ENCODE measurements at places on chromosomes 16 and 17.

GRCh38 chr17:53032861-53033271, 789.9 kb upstream of the KIF2B start:
- DNase-seq, result no peak

DNA sequence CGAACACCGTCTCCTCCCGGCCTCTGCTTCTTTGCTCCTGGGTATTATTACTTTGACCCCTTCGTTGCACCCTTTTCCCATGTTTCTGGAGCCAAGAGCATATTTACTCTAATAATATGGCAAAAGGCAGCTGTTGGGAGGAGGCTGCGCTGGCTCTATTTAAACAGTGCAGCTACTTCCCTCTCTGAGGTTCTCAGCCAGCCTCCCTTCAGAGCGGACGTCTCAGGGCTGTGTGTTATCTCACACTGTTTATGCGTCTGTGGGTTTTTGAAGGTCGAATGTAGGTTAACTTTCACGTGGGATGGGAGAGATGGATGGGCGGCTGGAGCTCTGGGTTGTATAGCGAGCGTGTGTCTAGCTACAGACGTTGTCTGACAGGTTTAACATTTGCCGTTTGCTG, 45.3 kb downstream of the COX4I1 start:
- peak; percentile 50 for DNase-seq

DNA sequence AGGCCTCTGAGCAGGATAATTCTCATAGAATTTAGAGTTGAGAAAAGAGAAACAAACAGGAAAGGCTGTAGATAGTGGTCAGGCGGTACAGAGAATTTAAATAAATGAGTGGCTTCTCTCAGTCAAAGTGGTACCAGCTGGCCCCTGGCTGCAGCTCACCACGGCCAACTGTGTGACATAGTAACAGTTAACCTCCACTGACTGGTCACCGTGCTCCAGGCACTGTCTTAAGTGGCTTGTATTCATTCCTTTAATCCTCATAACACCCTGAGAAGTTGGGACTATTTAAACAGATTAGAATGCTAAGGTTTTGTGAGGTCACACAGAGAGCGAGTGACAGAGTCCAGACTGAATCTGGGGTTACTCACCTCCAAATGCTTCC, 108.9 kb downstream of the GNAO1 start:
- DNase-seq, result no peak

- no peak for DNase-seq
These were observed 20.2 kb downstream of the TOM1L1 start for GRCh38 chr17:54920819-54921218.

GRCh38 chr16:4179020-4179419, 62.8 kb upstream of the ADCY9 start:
- DNase-seq, result peak; percentile 87

- peak; percentile 45 for DNase-seq
These were observed 25.6 kb upstream of the USP7 start for GRCh38 chr16:8989099-8989878.

GRCh38 chr16:85431431-85432124, 181.5 kb upstream of the GSE1 start:
- DNase-seq, result no peak

GRCh38 chr17:76394166-76394565, 9.8 kb downstream of the SPHK1 start:
- no peak for DNase-seq

- DNase-seq, result no peak
These were observed 101.0 kb upstream of the CNTNAP4 start for GRCh38 chr16:76176153-76176552.

DNA sequence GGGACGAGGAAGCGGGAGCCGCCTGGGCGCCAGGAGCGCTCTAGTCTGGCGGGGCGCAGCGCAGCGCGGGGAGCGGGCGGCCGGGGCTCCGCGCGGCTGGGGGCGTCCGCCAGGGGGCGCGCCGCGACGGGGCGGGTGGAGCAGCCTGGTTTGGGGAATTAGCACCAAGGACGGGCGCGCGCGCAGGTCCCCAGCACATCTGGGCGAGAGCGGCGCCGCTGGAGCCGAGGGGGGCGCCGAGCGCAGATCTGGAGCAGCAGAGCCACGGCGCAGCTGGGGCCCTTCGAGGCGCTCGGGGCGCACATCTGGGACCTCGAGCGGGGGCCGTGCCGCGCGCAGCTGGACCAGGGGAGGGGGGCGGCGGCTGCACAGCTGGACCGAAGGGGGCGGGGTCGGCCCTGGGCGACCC, at the start of gene NXPH3:
Gene NXPH3, plus strand, starts transcription at position 193 of the 409 bp plus-strand sequence. CDS start 349 bp downstream, outside the sequence.
- peak; percentile 68 for DNase-seq

- peak; percentile 50 for DNase-seq
These were observed 3.1 kb downstream of the CLCN7 start for GRCh38 chr16:1471569-1472194.

Measured in suppressor macrophage (primary cell).